ENCODE measurements at places on chromosomes 1 and 21.
A peak's percentile ranks its signal among the peaks of the same experiment; 100 is the strongest.

GRCh38 chr1:235416662-235417049 lies 49.4 kb downstream of the TBCE start:
- DNase-seq = no peak

GRCh38 chr1:22745669-22746585 lies 35.3 kb downstream of the EPHB2 start:
- DNase-seq = no peak

DNA sequence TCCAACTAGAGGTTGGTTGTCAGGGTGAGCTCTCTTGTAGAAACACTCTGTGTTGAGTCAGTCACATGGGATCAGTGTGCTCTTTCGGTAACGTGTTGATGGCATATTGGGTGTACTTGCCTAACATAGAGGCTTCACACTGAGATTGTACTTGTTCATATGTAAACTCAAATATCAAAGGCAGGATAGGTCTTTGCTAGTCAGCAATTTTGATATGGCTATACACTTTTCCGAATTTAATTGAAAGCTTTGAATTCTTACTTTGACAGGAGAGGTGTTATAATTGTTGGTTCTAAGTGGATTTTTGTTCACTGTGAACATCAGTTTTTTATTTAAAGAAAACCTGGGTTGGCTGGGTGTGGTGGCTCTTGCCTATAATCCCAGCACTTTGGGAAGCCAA lies 16.4 kb upstream of the TGFB2 start:
- DNase-seq = no peak

DNA sequence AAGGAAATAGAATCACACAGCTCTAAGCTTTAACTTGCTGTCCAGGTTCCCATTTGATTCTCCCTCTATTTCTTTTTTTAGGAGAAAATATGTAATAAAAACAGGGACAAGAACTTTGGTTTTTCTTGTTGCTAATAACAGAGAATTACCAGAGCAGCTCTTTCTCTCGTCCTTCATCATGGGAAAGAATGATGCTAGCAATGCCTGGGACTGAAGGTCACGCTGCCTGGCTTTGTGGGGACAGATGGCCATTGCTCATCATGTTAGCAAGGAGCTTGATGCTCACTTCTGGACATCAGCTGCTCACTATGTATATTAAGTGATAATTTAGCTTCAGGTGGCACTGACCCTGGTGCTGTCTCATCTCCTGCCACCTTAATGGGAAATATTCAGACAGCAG lies 77.3 kb upstream of the AKT3 start:
- no peak for DNase-seq

- DNase-seq = no peak
Measured at GRCh38 chr1:112040891-112041740, 51.6 kb upstream of the KCND3 start.

- DNase-seq = no peak
Measured at GRCh38 chr1:232669981-232670747, 40.2 kb upstream of the SIPA1L2 start.

- no peak for DNase-seq
Measured at GRCh38 chr1:116918714-116919357, 9.1 kb downstream of the PTGFRN start.

DNA sequence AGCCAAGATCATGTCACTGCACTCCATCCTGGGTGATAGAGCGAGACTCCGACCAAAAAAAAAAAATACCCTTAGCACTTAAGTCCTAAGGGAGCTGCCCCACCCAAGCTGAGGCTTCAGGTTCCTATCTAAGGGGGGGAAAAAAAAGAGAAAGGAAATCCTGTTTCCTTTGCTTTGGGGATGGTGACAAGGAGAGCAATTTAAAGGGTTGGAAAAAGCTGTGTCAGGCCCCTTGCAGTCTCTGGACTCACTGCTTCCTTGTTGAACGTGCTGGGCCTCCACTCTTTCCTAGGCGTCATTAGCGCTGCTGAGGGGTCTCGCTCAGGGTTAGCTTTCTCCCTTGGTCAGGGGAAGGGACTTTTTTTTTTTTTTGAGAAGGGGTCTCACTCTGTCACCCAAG lies 18.1 kb downstream of the PRCC start:
- no peak for DNase-seq

DNA sequence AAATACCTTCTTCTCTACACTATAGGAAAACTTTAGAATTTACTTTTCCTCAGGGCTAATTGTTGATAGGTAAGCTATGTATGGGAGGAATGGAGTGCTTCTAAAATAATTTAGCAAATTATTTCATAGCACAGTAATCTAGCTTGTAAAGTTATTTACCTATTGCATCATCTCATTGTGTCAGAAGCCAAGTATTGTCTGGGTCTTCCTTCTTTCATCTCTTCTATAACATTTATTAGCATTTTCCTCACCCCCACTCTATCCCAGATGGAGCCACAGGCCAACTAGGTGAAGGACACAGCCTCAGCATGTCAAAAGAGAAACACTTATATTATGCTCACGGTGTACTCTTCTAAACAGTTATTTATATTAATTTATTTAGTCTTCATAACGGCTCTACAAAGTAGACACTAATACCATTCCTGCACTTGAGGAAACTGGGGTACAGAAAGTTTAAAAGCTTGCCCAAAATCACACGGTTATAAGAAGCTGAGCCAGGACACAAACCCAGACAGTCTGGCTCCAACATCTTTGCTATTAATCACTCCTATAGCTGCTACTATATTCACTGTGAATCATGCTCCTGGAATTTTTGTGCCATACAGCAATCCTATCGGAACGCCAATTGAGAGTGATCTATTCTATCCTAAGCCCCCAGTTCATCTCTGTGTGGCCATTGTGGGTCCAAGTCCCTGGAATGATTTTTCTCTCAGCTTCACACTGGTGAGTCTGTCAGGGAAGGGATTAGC lies 43.1 kb downstream of the OR10J5 start:
- DNase-seq = no peak

DNA sequence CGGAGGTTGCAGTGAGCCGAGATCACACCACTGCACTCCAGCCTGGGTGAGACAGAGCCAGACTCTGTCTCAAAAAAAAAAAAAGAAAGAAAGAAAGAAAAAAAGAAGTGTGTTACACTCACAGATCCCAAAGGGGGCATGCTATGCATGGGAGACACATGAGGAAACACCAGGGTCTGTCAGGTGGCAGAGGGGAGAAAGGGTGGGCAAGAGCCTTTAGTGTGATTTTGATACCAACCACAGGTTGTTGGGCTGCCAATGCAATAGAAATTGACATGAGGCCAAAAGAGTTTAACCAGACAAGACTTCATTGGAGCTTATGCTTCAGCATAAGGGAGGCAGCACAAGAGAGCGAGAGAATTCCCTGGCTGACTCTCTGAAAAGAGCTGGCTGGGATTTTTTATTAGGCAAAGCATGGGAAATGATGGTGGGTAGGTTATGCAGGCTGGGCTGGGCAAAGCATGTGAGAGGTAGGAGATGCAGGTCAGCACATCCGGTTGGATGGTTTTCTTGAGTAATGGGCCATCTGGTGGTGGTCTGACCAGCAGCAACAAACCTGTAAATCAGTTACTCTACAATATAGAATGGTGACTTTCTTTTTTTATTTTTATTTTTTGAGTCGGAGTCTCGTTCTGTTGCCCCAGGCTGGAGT lies 11.7 kb upstream of the EXTL1 start:
- DNase-seq = no peak

GRCh38 chr1:42784946-42785693 lies at the start of gene TMEM269:
Gene TMEM269 (plus strand): TSS chr1:42784991. CDS start chr1:42789894, 4,903 bp downstream.
- peak; percentile 52 for DNase-seq

DNA sequence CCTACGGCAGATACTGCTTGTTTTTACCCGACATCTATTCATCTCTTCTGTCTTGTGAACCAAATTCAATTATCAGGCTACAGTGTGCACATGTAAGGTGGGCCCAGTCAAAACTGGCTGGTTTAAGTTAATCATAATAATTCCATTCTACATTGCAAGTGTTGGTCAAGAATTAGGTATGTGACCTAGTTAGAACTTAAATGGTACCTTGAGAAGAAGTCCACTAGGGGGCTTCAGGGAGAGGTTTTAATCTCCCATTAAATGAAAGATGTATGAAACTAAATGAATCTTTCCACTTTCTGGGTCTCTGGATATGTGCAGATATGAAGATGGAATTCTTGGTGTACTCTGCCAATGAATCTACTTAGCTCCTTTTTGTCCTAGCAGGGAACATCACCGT lies 187.1 kb downstream of the CDC42BPA start:
- DNase-seq = no peak

DNA sequence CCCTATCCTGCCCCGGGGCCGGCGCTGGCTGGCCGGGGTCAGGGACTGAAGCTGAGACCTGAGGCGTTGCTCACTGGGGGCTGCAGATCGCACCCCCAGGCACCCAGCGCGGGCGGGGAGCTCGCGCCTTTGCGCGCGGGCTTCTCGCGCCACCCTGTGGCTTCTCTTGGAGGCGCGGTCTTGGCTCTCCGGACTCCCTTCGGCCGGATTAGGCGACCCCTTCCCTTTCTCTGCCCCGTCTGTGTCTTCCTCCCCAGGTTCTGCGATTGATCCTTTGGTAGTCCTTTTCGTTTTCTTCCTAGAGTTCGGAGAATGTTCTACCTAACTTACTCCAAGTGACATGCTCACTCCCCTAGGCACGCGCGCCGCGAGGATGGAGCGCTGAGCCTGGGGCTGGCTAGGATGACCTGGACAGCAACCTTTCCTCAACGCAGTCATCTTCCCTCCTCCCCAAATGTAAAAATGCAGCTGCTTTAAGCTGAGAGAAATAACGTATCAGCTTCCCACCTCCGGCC lies 495 bp upstream of the NTRK1 start:
- peak; percentile 65 for DNase-seq

- no peak for DNase-seq
Measured at GRCh38 chr1:227059076-227059475, 119.0 kb downstream of the COQ8A start.

- DNase-seq = no peak
Measured at GRCh38 chr1:233796146-233796783, 108.2 kb upstream of the SLC35F3 start.

DNA sequence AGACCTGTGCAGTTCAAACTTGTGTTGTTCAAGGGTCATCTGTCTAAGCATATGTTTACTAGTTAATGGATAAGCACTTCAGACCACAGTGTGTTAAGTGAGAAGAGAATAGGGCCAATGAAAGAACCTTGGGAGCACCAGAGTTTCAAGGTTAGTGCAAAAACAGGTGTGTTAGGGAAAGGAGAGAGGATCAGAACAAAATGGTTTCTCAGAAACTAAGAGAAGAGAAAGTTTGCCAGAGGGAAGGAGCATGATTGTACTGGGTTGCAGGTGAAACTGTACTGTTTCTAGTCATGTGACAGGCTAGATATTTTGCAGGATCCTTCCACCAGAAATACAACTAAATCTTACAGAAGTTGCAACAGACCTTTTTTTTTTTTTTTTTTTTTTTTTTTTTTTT lies 23.3 kb downstream of the RPRD2 start:
- no peak for DNase-seq

GRCh38 chr1:246497331-246497915 lies 9.7 kb downstream of the SMYD3 start:
- DNase-seq = no peak

DNA sequence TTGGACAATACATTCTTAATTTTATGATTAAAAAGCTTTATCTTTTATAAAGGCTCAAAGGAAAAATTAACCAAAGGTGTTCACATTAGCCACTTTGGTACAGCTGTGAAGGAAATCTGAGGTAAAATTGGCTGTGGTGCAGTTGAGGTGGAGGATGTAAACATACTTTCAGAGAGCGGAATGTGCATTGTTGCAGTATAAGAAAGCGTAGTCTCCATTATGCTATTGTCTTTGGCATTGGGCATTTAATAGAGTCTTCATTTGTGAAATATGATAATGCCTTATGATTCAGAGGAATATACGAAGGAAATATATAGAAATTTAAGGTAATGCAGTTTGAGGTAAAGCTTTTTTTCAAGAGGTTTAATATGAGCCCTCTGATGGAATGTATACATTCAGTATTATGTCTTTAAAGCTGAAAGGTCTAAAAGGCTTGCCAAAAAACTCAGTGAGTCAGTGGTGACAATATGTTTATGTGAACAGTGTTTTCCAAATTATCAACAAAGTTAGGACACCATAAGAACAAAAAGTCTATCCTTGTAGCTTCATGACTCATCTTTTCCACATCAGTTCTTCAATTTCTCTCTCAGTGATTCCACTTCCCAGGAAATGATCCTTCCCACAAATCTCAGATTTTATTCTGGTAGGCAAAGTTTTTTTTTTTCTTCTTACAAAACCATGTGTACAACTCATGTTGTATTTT lies 26.9 kb upstream of the DDR2 start:
- DNase-seq = no peak

GRCh38 chr1:199551967-199552565 lies 475.4 kb upstream of the NR5A2 start:
- no peak for DNase-seq

DNA sequence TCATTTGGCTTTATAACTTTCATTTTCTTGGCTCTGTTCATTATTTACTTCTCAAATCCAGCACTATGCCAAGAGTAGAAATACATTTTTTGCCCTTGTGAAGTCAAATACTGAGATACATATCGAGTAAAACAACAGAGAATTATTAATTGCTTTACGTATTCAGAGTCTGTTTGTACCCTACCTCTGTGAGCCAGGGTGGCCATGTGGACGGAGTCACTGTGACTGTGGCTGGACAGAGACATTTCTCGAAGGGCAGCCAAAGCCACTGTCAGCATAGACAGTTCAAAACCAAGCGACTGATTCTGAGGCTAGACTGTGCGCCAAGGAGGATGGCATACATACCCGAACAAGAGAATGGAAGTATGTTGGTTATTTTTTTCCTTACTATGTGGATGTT lies 391.0 kb upstream of the PROX1 start:
- no peak for DNase-seq

GRCh38 chr1:247336390-247336789 lies 4.7 kb upstream of the ZNF496 start:
- no peak for DNase-seq

GRCh38 chr1:215777370-215777925 lies 210.3 kb downstream of the KCTD3 start:
- no peak for DNase-seq

DNA sequence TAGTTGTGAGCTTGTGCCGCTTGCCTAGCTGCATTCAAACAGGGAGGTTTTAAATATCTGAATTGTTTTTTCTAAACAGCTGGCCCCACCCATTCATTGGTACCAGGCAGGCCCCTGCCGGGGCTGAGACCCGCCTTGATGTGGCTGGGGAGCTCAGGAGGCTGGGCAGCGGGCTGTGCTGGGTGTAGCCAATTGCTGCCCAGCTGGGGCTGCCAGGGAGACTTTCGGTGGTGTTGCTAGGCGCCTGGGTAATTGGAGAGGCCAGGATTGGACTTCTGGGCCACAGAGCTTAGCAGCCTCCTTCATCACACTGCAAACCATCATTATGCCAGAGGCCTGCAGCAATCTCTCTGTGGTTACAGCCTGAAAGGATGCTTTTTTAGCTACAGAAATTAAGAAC lies 12.2 kb downstream of the RHBDL2 start:
- DNase-seq = no peak

DNA sequence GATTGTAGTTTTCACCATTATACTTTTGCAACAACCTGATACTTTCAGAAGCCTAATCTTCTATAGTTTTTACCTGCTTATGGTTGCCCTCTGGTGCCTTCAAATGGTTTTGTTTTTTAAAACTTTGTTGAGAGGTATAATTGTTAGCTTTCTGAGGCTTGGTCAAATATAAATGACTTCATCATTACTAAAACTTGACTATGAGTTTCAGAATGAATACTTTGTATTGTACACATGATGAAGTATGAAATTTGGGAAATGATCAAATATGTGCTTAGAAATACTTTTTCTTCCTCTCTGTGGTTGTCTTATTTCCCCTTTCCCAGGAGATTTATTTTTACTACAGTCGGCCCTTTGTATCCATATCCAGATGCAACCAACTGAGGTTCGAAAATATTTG lies 151.8 kb upstream of the B3GALT2 start:
- DNase-seq = no peak

- no peak for DNase-seq
Measured at GRCh38 chr1:53982034-53982762, 35.8 kb downstream of the LDLRAD1 start.

Data from stimulated activated CD4-positive, alpha-beta T cell treated with anti-CD3 and anti-CD28 coated beads, Interleukin-4, amount 100 ng/mL, for 1 hour (primary cell).